ENCODE measurements at places on chromosomes 6 and 20. TPM values are rescaled to one million over a fixed set of nuclear protein-coding genes. Genes with fewer than 3 reads are reported as not detected.

The EFCAB8 gene
- 1.1 TPM for total RNA-seq

The HLA-DMA gene
- total RNA-seq = 104 TPM

The PRL gene
- total RNA-seq = not detected

The NR2E1 gene
- not detected for total RNA-seq

The MRAP2 gene
- 0.38 TPM for total RNA-seq

- no peak for DNase-seq
Observed at GRCh38 chr6:13927203-13927602, 2.5 kb downstream of the RNF182 start.

DNA sequence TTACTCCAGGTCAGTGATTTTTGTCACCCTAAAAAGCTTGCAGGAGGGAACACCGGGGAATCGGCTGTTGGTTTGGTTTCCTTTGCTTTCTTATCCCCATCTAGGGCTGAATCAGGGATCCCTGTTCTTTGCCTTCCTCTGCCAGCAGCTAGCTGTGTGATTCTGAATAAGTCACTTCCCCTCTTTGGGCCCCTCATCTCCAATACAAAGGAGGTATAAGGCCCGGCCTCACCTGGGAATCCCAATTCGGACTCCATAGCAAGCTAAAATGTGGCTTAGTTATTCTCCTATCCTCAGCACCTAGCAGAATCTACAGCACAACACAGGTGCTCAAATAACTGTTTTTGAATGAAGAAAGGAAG lies 18.5 kb upstream of the ARMC12 start:
- DNase-seq = no peak

- DNase-seq = no peak
Observed at GRCh38 chr20:20211274-20211987, 156.5 kb upstream of the INSM1 start.

DNA sequence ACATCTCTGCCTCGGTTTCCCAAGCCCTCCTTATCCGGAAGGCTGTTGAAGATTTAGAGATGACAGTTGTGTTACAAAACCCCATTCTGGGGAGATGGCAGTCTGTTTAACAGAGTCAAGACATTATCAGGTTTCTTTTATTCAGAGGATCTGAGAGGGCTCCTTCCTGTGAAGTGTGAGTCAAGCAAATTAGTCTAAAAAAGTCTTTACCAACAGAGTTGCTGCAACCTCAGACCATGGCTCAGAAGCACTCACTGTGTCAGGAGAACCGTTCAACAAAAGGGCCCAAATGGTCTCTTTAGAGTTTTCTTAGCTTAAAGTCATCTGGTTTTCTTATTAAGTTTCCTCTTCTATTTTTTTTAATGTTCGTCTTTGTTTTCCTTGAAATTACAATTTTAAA lies 717.8 kb downstream of the EPM2A start:
- DNase-seq = no peak

- DNase-seq = no peak
Observed at GRCh38 chr6:147033267-147033666, 170.9 kb upstream of the STXBP5 start.

DNA sequence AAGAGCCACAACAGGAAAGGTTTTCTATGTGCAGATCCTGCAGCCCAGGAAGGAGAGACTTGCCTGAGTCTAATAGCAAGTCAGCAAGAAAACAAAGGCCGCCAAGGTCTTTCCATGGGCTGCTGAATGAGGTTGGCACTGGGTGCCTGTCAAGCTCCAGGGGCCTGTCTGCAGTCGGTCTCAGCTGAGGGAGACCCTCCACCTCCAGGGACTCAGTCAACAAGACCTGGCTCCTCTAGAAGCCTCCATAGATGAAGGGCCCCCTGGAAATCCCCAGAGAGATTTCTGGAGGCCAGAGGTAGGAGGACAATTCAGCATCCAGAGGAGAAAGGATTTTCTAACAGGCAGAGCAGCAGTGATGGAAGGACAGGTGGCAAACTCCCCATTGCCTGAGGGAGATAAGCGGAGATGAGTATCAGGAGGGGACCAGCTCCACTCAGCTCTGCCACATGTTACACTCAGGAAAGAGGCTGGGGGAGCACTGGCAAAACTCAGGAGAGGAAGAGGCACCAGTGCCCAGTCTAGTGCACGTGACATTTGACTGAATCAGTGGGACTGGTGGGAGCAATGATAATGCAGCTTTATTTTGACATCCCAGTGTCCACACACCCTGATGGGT lies 33.5 kb upstream of the FKBP1A start:
- DNase-seq = no peak

DNA sequence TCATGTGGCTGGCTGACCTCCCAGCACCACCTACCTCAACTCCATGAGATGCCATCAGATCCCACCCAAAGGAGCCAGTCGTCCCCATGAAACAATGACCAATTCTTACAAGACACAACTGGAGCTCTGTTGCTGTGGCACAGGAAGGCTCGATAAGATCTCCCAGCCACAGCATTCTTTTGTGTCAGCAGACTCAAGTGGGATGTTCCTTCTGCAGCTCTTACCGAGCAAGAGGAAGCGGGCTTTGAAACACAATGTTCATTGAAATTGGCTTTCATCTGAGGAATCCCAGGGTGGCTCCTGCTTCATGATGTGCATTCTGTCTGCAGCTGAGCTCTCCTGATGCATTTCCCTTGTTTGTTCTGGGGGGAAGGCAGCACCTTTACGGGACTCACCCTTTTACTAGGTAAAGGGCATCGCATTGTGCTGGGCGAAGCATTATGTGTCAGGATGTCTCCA lies 222.0 kb upstream of the SGK1 start:
- DNase-seq = no peak

DNA sequence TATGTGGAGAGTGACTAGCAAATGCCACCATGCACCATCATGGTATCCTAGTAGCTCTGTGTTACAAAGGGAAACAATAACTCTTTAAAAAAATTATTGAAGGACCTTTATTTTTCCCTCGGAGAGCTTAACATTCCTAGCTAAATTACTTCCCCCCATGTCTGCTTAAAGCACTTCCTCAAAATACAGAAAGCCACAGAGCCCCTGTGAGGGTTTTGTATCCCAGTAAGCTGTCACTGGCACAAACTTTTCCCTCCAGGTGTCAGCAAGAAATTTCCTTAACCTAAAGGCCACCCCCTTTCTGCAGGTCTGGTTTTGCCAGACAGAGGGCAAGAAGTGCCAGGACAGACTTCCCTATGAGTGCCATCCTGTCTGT lies 340.0 kb upstream of the PRDM1 start:
- DNase-seq = no peak

DNA sequence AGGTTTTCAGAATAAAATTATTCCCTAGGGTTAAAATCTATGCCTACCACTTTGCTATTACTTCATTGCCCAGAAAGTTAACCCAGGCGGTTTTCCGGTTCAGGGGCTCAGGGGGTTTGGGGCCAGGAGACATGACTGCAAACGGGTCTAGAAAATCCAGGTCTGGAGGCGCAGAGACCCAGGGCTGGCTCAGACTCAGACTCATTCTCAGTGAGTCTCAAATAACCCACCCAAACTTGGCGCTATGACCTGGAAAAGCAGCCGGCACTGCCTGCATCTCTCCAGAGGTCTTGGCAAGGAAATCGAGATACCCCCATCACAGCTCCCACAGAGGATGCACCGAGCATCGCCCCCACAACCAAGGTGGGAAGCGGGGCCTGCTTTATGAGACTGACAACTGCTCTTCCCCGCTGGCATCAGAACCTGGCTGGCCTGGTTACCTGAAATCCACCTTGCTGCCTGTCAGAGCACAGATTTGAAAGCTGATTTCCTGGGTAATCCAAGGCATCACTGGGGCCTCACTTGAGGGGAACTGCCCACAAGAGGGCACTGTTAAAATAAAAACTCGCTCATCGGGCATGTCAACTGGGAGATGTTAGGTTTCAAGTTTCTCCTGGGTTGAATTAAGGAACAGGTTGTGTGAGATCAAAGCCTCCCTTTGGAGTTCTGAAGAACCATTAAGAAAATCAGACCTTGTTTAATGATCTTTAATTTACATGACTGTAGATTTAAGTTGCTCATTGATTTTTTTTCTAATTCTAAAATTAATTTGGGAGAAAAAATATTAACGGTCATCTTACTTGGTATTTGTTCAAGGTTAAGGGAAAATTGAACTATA lies 55.1 kb downstream of the KIF16B start:
- peak; percentile 16 for DNase-seq

DNA sequence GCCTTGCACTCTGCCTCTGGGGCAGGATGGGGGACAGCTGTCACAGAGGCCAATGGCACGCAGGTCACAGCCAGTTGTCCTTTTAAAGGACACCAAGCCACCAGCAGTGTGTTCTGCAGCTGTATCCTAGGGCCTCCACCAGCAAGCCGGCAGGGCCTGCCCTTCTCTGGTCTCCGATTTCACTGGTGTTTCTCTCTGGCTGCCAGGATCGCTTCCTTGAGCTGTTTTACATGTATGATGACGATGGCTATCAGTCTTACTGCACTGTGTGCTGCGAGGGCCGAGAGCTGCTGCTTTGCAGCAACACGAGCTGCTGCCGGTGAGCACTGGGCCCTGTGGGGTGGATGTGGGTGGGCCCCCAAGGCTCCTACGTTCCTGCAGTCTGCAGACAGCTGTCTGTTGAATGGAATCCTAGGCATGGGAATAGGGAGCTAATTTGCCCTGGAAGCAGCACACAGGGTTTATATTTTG lies 22.7 kb upstream of the MAPRE1 start:
- DNase-seq = no peak

- no peak for DNase-seq
Observed at GRCh38 chr6:14499841-14500240, 382.3 kb downstream of the CD83 start.

- DNase-seq = no peak
Observed at GRCh38 chr6:23266536-23266935, 697.2 kb downstream of the HDGFL1 start.

- DNase-seq = no peak
Observed at GRCh38 chr6:119647309-119647708, 297.7 kb upstream of the MAN1A1 start.

GRCh38 chr6:42128460-42129359 lies 13.7 kb downstream of the C6orf132 start:
- no peak for DNase-seq

DNA sequence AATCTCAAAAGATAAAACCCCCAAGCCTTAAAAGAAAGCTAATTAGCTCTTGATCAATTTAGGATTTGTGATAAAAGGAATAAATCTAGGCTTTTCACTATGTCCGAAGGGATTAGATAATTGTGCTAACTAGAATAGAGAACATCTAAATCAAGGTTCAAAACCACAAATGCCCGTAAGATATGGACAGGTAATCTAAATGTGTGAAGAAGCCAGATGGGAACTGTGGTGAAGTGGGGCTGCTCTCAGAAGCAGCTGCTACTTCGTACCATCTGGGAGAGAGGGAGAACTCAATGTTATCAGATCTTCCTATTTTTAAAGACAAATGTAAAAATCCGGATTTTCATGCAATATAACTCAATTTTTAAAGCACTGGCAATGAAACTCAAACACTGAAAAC lies 44.2 kb downstream of the NCOA6 start:
- no peak for DNase-seq

DNA sequence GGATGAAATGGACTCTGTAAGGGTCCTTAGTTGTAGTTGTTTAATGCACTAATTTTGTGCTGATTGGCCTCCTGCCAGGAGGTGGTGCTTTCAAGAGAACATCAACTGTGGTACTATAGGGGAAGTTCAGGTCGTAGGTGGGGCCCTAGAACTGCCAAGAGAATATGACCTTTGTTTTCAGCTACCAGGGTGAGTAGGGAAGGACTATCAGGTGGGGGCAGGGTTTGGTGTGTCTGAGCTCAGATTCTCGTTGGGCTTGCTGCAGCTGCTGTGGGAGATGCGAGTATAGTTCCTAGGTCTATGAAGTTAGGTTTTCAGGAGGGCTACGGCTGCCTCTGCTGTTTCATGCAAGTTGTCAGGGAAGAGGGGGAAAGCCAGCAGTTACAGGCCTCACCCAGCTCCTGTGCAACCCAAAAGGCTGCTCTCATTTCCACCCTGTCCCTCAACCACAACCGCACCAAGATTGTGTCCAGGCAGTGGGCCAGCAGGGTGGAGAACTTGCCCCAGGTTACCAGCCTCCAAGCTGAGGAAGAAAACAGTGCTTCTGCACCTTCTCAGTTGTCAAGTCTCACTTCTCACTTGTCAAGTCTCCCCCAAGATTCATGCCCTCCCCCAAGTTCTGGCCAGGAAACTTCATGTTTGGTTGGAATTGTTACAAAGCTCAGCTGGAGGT lies 626.5 kb upstream of the MAP3K7 start:
- DNase-seq = no peak

DNA sequence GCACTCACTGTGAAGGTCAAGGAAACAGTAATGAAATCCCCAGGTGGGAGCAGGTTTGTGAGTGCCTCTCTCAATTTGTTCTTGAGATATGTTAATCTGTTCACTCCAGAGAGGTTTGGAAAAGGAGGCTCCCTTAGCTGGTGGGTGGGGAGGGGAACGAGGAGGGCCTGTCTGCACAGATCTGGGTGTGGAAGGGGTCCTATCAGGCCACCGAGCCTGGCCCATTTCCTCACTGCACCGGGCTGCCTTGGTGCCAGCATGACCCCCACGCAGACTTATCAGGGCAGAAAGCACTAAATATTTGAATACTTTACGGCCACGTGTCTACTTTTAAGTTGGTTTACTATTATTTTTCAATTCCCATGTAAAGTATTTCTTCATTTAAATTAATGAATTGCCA lies 8.3 kb downstream of the AGPAT4 start:
- DNase-seq = no peak

GRCh38 chr6:113184736-113185135 lies 672.4 kb upstream of the MARCKS start:
- no peak for DNase-seq

DNA sequence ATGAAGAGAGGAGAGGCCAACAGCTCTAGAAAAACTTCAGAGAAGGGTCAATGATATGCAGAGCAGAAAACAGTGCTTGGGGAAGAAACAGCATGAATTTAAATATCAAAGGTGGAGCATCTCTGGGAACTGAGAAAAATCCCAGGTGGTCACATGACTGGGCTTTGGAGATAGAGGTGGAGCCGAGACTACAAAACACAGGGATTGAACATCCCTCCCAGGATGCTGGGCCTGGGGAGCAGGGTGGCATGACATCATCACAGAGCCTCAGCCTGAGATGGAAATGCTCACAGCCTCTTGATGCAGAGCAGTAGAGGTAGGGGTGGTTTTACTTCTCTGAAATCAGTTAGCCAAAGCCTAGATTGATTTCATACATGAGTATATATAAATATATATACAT lies 529.5 kb downstream of the PRKN start:
- no peak for DNase-seq
